ENCODE measurements at places on chromosomes 5 and 9. TPM values are rescaled to one million over a fixed set of nuclear protein-coding genes. Genes with fewer than 3 reads are reported as not detected.

SLC36A3 gene
- total RNA-seq = not detected

SV2C gene
- total RNA-seq = 0.88 TPM

HAVCR1 gene
- total RNA-seq = 6.0 TPM

HDAC3 gene
- 96.3 TPM for total RNA-seq

SETX gene
- total RNA-seq = 22.8 TPM

ELAVL2 gene
- total RNA-seq = not detected

TXNDC8 gene
- not detected for total RNA-seq

FAM221B gene
- not detected for total RNA-seq

CCT5 gene
- total RNA-seq = 404 TPM

LCN15 gene
- total RNA-seq = not detected

SNX24 gene
- total RNA-seq = 16.1 TPM

GRCh38 chr5:95734187-95734586, 3.1 kb downstream of the RHOBTB3 start:
- H3K4me3 ChIP-seq = no peak overlapping the region
- peaks cover 38% of the 10 kb centered on the region for H3K4me1 ChIP-seq
- no peaks in the 10 kb centered on the region for H3K27me3 ChIP-seq
- DNase-seq = no peak

DNA sequence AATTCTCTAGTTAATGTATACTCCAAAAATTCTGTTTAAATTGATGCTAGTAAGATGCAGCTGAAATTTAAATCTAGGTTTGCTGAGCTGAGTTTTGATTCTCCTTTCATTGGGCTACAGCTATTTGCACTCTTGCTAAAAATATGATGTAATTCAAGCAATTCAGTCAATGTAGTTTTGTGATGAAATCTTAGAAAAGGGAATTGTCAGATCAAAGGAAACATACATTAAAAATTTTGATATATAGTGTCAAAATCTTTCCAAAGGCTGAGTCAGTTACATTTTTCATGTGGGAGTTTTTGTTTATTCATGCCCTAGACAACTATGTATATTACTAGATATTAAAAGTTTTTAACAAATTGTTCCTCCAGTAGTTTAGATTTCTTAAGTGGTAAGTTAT, 334.9 kb upstream of the DAB2 start:
- no peaks in the 10 kb centered on the region for H3K27me3 ChIP-seq
- no peak for DNase-seq
- H3K4me3 ChIP-seq = no peak overlapping the region
- H3K36me3 ChIP-seq = no peaks in the 10 kb centered on the region

GRCh38 chr5:110414360-110414759, 312.1 kb downstream of the TMEM232 start:
- no peak overlapping the region for H3K4me3 ChIP-seq
- no peaks in the 10 kb centered on the region for H3K36me3 ChIP-seq
- no peaks in the 10 kb centered on the region for H3K27me3 ChIP-seq

- H3K27ac ChIP-seq = no peak overlapping the region
- no peak overlapping the region for H3K4me3 ChIP-seq
- no peak for DNase-seq
- peaks cover 14% of the 10 kb centered on the region for H3K36me3 ChIP-seq
- H3K27me3 ChIP-seq = no peaks in the 10 kb centered on the region
Measured at GRCh38 chr9:127915325-127915752, 1.5 kb downstream of the ST6GALNAC4 start.

GRCh38 chr5:103098993-103099392, 20.9 kb downstream of the GIN1 start:
- H3K4me1 ChIP-seq = no peaks in the 10 kb centered on the region
- no peaks in the 10 kb centered on the region for H3K27me3 ChIP-seq
- no peak overlapping the region for H3K4me3 ChIP-seq
- H3K27ac ChIP-seq = no peak overlapping the region

DNA sequence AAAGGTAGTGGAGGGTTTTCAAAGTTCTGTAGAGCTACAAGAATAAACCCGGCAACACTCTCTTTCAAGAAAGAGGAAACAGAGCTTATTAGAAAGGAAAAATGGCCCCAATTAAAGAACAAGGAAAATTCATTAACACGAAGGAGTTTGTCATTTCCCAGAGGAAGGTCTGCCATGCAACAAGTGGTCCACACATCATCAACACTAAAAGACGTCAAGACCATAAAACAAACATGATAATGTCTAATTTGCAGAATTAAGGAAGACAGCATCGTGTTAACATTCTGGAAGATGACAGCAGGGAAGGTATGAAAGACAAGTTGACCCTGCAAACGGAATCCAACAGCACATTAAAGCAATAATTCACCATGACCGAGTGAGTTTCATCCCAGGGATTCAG, 28.6 kb upstream of the NRARP start:
- no peak for DNase-seq
- H3K4me3 ChIP-seq = no peak overlapping the region
- peaks cover 7% of the 10 kb centered on the region for H3K36me3 ChIP-seq
- no peaks in the 10 kb centered on the region for H3K27me3 ChIP-seq

DNA sequence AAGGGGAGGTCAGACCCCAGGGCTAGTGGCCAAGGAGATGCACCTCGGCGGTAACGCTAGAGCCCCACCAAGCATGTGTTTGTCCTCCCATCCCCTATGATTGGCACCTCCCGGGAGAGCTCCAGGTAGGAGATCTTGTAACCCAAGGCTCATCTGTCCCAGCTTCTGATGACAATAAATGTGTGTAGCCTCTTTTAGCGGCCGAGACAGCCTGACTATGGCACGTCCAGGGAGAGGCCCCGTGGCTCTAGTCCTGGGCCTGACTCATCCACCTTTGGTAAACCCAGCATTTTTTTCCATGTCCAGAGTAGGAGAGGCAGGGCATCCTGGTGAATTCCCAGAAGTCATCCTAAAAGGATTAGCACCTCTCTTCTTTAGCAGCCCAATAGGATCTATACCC, 39.2 kb downstream of the IRF1 start:
- no peak for DNase-seq
- H3K27ac ChIP-seq = no peak overlapping the region
- H3K4me3 ChIP-seq = no peak overlapping the region
- H3K27me3 ChIP-seq = no peaks in the 10 kb centered on the region

- H3K4me1 ChIP-seq = peaks cover 32% of the 10 kb centered on the region
- peak overlapping the region; percentile 80 for H3K27ac ChIP-seq
- H3K36me3 ChIP-seq = peaks cover 15% of the 10 kb centered on the region
- H3K27me3 ChIP-seq = peaks cover 32% of the 10 kb centered on the region
- no peak overlapping the region for H3K4me3 ChIP-seq
- DNase-seq = no peak
Measured at GRCh38 chr5:111076091-111076490, 4.6 kb downstream of the TSLP start.

- no peaks in the 10 kb centered on the region for H3K36me3 ChIP-seq
- H3K27me3 ChIP-seq = no peaks in the 10 kb centered on the region
- H3K4me1 ChIP-seq = no peaks in the 10 kb centered on the region
- no peak for DNase-seq
- no peak overlapping the region for H3K27ac ChIP-seq
- no peak overlapping the region for H3K4me3 ChIP-seq
Measured at GRCh38 chr5:35094948-35095347, 47.2 kb upstream of the AGXT2 start.

GRCh38 chr5:81750308-81751008, 439 bp downstream of the SSBP2 start:
- peaks cover 29% of the 10 kb centered on the region for H3K36me3 ChIP-seq
- peak overlapping the region; percentile 51 for H3K27ac ChIP-seq
- no peaks in the 10 kb centered on the region for H3K27me3 ChIP-seq
- H3K4me3 ChIP-seq = peak overlapping the region; percentile 91
- peak; percentile 47 for DNase-seq

DNA sequence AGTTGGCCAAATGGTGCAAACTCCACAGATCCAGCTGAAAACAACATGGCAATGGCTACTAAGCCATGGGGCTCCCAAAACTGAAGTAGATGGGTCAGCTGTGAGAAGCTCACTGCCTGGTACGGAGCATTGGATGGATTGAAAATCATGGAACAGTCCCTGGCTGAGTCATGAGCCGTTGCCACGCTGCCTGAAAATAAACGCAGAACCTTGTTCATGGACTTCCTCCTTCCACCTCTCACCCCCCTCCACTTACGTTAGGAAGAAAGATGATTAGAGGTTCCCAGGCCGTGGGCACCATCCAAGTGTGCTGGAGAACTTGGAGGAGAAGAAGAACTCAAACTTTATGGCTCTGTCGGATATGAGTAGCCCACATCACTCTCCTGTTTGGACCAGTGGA, 6.8 kb upstream of the DIPK1B start:
- no peaks in the 10 kb centered on the region for H3K4me1 ChIP-seq
- H3K36me3 ChIP-seq = peaks cover 7% of the 10 kb centered on the region
- no peak overlapping the region for H3K4me3 ChIP-seq

- H3K27ac ChIP-seq = no peak overlapping the region
- peaks cover 28% of the 10 kb centered on the region for H3K4me1 ChIP-seq
- H3K27me3 ChIP-seq = no peaks in the 10 kb centered on the region
Measured at GRCh38 chr5:60649288-60649917, 50.6 kb downstream of the DEPDC1B start.

DNA sequence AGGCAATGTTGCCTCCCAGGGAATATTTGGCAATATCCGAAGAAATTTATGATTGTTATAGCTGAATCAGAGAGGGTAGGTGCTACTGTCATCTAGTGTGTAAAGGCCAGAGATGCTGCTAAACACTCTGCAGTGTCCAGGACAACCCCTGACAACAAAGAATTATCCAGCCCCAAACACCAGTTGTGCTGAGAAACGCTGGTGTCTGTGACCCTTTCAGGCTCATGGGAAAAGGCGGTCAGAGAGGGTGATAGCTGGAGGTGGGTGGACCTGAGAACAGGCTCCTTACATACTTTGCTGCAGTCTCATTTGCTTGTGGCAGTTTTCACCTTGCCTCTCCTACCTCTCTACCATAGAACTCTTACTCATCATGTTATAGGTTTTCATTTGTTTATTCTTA, 295.3 kb upstream of the DMRT1 start:
- H3K27ac ChIP-seq = no peak overlapping the region
- no peaks in the 10 kb centered on the region for H3K27me3 ChIP-seq
- no peak overlapping the region for H3K4me3 ChIP-seq
- no peaks in the 10 kb centered on the region for H3K36me3 ChIP-seq

GRCh38 chr9:137156567-137157375, 13.1 kb downstream of the LRRC26 start:
- peaks cover 5% of the 10 kb centered on the region for H3K36me3 ChIP-seq
- H3K4me1 ChIP-seq = peaks cover 14% of the 10 kb centered on the region
- DNase-seq = no peak
- no peak overlapping the region for H3K4me3 ChIP-seq
- H3K27ac ChIP-seq = no peak overlapping the region

- H3K4me3 ChIP-seq = no peak overlapping the region
- no peaks in the 10 kb centered on the region for H3K27me3 ChIP-seq
- DNase-seq = no peak
- no peaks in the 10 kb centered on the region for H3K36me3 ChIP-seq
- no peak overlapping the region for H3K27ac ChIP-seq
Measured at GRCh38 chr9:120736881-120737280, 22.6 kb upstream of the MEGF9 start.

GRCh38 chr5:59760785-59761348, 132.7 kb downstream of the PDE4D start:
- H3K4me1 ChIP-seq = peaks cover 36% of the 10 kb centered on the region
- peaks cover 15% of the 10 kb centered on the region for H3K36me3 ChIP-seq
- H3K4me3 ChIP-seq = no peak overlapping the region
- peak; percentile 17 for DNase-seq
- no peaks in the 10 kb centered on the region for H3K27me3 ChIP-seq

DNA sequence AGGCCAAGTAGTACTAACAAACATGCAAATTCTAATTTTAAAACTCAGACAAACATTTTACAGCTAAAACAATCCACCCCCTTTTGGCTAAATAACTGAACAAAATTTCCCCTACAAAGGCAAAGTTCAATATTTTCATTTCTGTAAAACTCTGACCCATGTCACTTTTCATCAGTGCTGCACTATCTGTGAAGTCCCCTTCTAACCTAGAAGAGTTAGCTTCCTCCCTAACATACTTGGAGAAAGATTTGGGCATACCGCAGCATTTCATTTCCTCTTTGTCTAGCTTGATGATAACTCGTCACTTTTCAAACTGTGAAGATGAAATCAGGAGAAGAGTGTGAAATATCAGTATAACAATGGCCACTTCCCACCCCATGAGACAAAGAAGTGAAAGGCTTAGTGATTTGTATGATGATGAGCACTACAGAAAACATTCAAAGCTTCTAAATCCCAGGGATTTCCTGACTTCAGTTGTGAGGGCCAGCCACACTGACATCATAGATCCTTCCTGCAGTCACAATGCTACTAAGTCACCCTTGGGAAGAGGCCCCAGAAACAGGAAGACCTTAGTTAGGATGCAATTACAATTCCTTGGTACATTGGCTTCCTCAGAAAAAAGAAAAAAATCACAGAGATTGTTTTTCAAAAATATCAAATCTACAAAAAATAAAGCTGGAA, at the start of gene FAM81B:
TSS of gene FAM81B (plus strand) at position 555 of the 681 bp plus-strand sequence. CDS start at position 579, 24 bp downstream.
- no peaks in the 10 kb centered on the region for H3K27me3 ChIP-seq
- no peak for DNase-seq
- H3K4me1 ChIP-seq = peaks cover 7% of the 10 kb centered on the region
- H3K27ac ChIP-seq = peak within 1 kb of the TSS; percentile 36
- H3K36me3 ChIP-seq = no peaks in the 10 kb centered on the region
- no peak within 1 kb of the TSS for H3K4me3 ChIP-seq

GRCh38 chr5:88854769-88855168, 28.2 kb downstream of the MEF2C start:
- no peak overlapping the region for H3K27ac ChIP-seq
- H3K36me3 ChIP-seq = no peaks in the 10 kb centered on the region
- H3K4me1 ChIP-seq = no peaks in the 10 kb centered on the region
- H3K4me3 ChIP-seq = no peak overlapping the region
- H3K27me3 ChIP-seq = no peaks in the 10 kb centered on the region

- H3K4me1 ChIP-seq = peaks cover 10% of the 10 kb centered on the region
- H3K27me3 ChIP-seq = no peaks in the 10 kb centered on the region
- H3K36me3 ChIP-seq = no peaks in the 10 kb centered on the region
Measured at GRCh38 chr9:81874931-81875330, 53.3 kb upstream of the SPATA31D4 start.

- no peaks in the 10 kb centered on the region for H3K27me3 ChIP-seq
- H3K4me3 ChIP-seq = no peak overlapping the region
- H3K4me1 ChIP-seq = no peaks in the 10 kb centered on the region
- no peak for DNase-seq
- no peaks in the 10 kb centered on the region for H3K36me3 ChIP-seq
Measured at GRCh38 chr9:80554856-80555255, 983.1 kb downstream of the TLE4 start.

- H3K36me3 ChIP-seq = no peaks in the 10 kb centered on the region
- H3K27ac ChIP-seq = no peak overlapping the region
- H3K27me3 ChIP-seq = no peaks in the 10 kb centered on the region
- no peak overlapping the region for H3K4me3 ChIP-seq
- DNase-seq = no peak
Measured at GRCh38 chr9:1236061-1236460, 185.9 kb downstream of the DMRT2 start.
